AG20443 (cell line): ENCODE measurements at places on chromosomes 3 and 15.

- DNase-seq, result no peak
Observed at GRCh38 chr3:59318881-59319280, 269.1 kb upstream of the CFAP20DC start.

GRCh38 chr3:31620656-31621055, 87.9 kb downstream of the STT3B start:
- no peak for DNase-seq

DNA sequence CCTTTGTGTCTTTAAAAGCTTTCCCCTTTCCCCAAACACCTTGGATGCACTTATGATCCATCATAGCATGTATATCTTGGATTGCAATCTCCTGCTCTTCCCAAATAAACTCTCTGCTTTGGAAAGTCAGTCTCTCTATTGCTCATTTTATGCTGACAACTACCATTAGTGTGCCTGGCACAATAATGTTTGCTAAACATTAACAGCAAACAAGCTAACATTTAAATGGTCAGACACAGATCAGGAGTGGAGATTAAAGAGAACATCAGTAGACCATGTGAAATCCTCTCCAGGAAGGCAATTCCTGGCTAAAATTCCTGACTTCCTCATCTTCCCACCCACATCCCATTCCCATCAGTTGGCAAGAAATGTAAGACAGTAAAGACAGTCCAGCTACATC, 44.3 kb upstream of the EIF1B start:
- no peak for DNase-seq

DNA sequence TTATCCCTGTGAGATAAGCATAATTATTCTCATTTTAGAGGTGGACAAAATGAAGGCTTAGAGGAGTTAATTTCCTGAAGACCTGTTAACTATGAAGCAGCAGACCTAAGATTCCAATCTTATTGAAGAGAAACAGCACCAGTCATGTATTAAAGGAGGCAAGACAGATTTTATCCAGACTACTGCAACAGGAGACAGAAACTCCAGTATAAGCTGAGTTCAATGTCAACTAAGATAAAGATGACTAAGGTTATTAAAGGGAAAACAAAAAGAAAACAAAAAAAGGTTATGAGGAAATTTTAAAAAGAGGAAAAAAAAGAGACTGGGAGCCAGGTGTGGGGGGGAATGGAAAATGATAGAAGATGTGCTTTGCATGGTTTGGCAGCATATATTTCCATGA, 707.7 kb upstream of the NR2F2 start:
- no peak for DNase-seq

DNA sequence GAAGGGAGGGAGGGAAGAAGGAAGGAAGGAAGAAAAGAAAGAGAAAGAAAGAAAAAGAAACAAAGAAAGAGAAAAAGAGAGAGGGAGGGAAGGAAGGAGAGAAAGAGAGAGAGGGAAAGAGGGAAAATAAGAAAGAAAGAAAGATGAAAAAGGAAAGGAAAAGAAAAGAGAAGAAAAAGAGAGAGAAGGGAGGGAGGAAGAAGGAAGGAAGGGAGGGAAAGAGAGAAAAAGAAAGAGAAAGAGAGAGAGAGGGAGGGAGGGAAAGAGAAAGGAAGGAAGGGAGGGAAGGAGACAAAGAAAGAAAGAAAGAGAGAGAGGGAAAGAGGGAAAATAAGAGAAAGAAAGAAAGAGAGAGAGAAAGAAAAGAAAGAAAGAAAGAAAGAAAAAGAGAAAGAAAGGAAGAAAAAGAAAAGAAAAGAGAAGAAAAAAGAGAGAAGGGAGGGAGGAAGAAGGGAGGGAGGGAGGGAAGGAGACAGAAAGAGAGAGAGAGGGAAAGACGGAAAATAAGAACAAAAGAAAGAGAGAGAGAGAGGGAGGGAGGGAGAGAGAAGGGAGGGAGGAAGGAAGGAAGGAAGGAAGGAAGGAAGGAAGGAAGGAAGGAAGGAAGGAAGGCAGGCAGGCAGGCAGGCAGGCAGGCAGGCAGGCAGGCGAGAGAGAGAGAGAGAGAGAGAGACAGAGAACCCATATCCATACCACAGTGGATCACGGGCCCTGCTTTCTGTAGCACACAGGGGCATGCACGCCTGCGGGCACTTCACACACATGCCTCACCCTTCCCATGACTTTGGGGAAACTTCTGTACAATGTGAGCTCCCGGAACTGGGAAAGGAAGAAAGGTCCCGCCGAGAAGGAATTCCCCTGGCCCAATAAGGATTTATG, 52.5 kb downstream of the ADCY5 start:
- DNase-seq, result no peak

- DNase-seq, result no peak
Observed at GRCh38 chr3:125433091-125433534, 58.0 kb upstream of the ZNF148 start.

GRCh38 chr3:45092132-45093031, 53.8 kb downstream of the CDCP1 start:
- peak; percentile 61 for DNase-seq

GRCh38 chr15:72231833-72232478, 966 bp upstream of the PKM start:
- DNase-seq, result peak; percentile 82

DNA sequence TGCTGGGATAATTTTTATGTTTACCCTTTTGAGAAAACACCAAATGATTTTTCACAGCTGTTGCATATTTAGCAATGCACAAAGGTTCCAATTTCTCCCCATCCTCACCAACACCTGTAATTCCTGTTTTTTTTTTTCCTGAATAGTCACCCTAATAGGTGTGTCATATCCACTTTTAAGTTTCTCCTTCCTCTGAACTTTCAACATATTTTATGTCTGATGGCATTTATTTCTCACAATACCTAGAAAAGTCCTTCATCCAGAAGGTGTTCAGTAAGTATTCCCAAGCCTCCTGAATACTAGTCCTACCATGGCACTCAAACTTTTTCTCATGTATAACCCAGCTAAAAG, 1.5 kb downstream of the RPL24 start:
- DNase-seq, result no peak

DNA sequence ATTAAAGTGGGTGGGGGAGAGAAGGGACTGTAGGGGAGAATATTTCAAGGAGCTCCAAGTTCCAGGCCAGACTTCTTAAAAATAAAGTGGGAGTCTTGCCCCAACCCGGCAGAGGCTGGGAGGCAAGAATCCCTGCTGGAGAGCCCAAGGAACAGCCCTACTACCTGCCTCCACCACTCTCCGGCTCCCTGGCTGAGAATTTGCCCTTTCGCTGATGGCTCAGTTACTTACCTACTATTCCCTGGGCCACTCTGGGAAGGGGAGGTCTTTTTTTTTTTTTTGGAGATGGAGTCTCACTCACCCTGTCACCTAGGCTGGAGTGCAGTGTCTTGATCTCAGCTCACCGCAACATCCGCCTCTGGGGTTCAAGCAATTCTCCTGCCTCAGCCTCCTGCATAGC, 15.5 kb downstream of the MYL3 start:
- DNase-seq, result no peak

DNA sequence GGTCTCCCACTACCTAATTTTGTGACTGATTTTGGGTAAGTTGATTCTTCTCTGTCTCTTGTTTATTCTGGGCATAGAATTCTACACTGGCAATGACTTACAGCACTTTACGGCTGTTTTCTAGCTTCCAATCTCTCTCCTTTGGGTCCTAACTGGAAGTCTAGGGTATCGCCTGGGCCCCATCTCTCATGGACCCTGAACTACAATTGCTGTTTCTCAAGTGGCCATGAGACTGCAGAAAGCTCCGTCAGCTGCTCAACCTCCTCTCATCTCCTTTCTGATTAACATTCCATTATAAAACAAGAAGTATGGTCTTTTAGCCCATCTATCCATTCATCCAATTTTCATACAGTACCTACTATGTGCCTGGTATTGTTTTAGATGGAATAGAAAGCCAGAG, 4.4 kb upstream of the PXYLP1 start:
- no peak for DNase-seq

GRCh38 chr15:60397772-60398445, at the start of gene ANXA2:
TSS of gene ANXA2 (minus strand) at chr15:60397986. CDS start at chr15:60386075, 11,911 bp downstream.
- DNase-seq, result peak; percentile 93

DNA sequence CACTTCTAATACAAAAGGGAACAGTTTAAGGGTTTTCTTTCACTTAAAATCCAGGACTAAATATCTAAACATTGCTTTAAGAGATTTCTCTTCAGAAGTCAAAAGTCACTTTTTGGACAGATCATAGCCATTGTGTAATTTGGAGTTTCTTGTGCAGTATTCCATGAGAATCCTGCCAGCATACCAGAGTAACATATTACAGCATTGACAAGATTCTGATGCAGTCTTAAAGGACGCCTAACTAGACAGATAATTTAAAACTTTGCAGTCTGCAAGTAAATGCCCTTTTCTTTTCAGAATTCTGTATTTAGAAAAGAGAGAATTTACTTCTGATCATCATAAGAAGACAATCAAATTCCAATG, 17.5 kb upstream of the IGSF10 start:
- DNase-seq, result no peak

- no peak for DNase-seq
Observed at GRCh38 chr15:33369941-33370622, 59.3 kb downstream of the RYR3 start.

DNA sequence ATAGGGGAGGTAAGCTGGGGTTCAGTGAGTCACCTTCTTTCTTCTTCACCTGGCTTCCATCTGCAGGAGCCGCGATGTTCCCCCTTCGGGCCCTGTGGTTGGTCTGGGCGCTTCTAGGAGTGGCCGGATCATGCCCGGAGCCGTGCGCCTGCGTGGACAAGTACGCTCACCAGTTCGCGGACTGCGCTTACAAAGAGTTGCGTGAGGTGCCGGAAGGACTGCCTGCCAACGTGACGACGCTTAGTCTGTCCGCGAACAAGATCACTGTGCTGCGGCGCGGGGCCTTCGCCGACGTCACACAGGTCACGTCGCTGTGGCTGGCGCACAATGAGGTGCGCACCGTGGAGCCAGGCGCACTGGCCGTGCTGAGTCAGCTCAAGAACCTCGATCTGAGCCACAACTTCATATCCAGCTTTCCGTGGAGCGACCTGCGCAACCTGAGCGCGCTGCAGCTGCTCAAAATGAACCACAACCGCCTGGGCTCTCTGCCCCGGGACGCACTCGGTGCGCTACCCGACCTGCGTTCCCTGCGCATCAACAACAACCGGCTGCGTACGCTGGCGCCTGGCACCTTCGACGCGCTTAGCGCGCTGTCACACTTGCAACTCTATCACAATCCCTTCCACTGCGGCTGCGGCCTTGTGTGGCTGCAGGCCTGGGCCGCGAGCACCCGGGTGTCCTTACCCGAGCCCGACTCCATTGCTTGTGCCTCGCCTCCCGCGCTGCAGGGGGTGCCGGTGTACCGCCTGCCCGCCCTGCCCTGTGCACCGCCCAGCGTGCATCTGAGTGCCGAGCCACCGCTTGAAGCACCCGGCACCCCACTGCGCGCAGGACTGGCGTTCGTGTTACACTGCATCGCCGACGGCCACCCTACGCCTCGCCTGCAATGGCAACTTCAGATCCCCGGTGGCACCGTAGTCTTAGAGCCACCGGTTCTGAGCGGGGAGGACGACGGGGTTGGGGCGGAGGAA, 2.6 kb downstream of the ISLR2 start:
- no peak for DNase-seq

DNA sequence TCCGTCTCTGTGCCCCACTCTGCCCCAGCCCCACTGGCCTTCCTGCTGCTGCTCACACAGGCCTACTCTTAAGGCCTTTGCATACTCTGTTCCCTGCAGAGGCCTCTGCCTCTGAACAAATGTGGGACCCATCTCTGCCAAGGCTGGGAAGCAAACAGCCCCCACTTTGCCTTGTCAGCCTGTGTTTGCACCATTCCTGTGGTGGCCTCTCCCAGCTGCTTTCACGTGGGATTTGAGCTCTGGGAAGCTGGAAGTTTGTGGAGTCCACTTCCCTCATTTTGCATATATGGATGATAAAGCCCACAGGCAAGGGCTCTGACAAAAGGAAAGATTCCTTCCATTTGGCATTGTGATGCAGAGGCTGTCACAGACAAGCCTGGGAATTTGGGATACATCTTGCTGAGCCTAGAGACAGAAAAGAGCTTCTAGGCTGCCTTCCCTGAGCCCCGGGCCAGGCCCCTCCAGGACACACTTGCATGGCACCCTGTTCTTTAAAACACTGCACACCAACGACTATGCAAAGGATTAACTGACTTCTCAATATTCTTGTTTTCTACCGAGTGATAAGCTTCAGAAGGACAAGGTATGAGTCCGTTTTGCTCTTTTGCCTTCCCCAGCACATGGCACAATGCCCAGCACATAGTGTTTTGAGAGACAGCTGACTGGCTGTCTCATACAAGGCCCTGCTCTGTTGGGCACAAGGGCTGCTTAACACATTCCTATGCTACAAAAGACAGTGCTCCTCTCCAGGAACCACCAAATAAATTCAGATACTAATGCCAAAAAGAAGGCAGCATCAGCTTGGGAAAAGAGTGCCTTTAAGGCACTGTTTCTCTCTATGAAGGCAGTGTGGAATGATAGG, 120.7 kb upstream of the TOPAZ1 start:
- DNase-seq, result no peak

DNA sequence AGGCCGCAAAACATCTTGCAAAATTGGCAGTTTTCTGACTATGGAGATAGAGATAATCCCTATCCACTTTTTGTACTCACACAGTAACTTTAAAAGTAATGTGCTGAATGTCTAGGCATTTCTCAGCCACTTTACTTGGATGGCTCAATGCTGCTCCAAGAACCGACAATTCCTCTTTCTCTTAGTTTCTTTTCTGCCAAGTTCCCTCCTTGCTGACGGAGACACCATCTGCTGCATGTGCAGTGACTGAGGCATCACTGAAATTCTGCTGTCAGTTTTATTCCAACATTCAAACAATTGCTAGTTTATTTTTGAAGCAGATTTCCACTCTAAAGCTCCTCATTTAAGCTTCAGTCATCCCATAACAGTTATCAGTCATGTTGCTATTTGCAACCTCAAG, 116.0 kb upstream of the RBMS3 start:
- no peak for DNase-seq

DNA sequence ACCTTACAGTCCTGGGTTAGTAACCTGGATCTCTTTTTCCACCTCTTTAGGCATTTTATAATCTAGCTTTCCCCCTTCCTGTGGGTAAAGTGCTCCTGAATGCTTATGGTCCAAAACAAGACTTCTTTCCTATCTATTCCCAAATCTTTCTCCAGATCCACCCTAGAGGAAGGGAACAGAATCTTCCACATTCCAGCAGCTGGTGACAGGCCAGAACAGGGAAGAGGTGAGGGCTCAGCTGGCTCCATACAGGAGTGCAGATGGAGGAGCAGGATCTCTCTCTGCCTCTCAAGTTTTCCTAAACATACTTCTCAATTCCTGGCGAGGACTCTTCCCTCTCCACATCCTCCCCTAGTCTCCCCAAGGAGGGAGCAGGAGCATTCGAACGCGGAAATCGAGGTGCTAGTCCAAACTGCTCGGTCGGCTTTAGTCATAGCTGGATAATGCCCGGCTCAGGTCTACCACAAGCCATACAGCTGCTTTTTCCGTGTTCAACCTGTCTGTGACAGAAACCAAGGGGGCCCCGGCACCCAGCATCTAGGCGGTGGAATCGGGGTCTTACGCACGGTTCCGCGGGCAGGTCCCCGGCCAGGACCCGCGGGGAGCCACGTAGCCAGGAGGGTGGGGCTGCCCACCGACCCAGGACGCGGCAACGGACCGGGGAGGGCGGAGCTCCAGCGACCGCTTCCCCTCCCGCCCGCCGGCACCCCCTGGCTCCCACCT, 4.0 kb downstream of the RASSF1 start:
- no peak for DNase-seq

GRCh38 chr15:72445426-72445825, 28.7 kb upstream of the ARIH1 start:
- no peak for DNase-seq

GRCh38 chr15:85749261-85750151, 45.2 kb downstream of the KLHL25 start:
- peak; percentile 66 for DNase-seq
